Mammary microvascular endothelial cell (primary cell): ENCODE measurements at places on chromosomes 12 and 14. TPM values are rescaled to one million over a fixed set of nuclear protein-coding genes. Genes with fewer than 3 reads are reported as not detected.

Gene CHD8
- 34.9 and 38.7 TPM in 2 replicates for total RNA-seq

Gene FSCB
- total RNA-seq, result not detected in 2 replicates

Gene LBHD2
- total RNA-seq, result not detected in 2 replicates

Gene DDN
- total RNA-seq, result under 0.01 TPM in 1 of 2 replicates, not detected in the other

Gene CCDC196
- total RNA-seq, result not detected in 2 replicates

Gene TMEM52B
- total RNA-seq, result not detected in 2 replicates

Gene CD4
- total RNA-seq, result not detected in 2 replicates

Gene TAS2R13
- 0.07 and 0.10 TPM in 2 replicates for total RNA-seq

Gene GALNT6
- total RNA-seq, result 64.8 and 94.2 TPM in 2 replicates

Gene ZNF26
- 3.0 and 3.9 TPM in 2 replicates for total RNA-seq

Gene MIP
- not detected in 2 replicates for total RNA-seq

Gene MYF5
- not detected in 2 replicates for total RNA-seq

Gene KRT71
- total RNA-seq, result under 0.01 TPM in 1 of 2 replicates, not detected in the other

Gene FAM186B
- total RNA-seq, result not detected in 2 replicates

Gene TAS2R19
- 0.39 and 0.53 TPM in 2 replicates for total RNA-seq

Gene TEX52
- not detected in 2 replicates for total RNA-seq

Gene DEGS2
- 0.10 TPM in 1 of 2 replicates, not detected in the other for total RNA-seq

Gene SYCP3
- total RNA-seq, result not detected in 2 replicates

Gene ASCL1
- total RNA-seq, result not detected in 2 replicates

Gene ACOT6
- total RNA-seq, result not detected in 2 replicates

Gene GPX2
- not detected in 2 replicates for total RNA-seq

Gene PTPRR
- 2.7 and 4.0 TPM in 2 replicates for total RNA-seq

Gene LRTM2
- not detected in 2 replicates for total RNA-seq

Gene DUSP16
- total RNA-seq, result 9.4 and 11.1 TPM in 2 replicates

Gene LIN7A
- total RNA-seq, result 0.05 and 0.07 TPM in 2 replicates

Gene LTBR
- 124 and 135 TPM in 2 replicates for total RNA-seq

Gene GLIPR1L1
- total RNA-seq, result not detected in 2 replicates

Gene FBRSL1
- total RNA-seq, result 11.6 and 14.1 TPM in 2 replicates

Gene ANO2
- total RNA-seq, result 9.2 and 13.5 TPM in 2 replicates

Gene FLVCR2
- total RNA-seq, result 2.1 and 2.7 TPM in 2 replicates

Gene KRT83
- total RNA-seq, result not detected in 2 replicates

Gene PTPN6
- total RNA-seq, result 1.2 and 5.3 TPM in 2 replicates

Gene OASL
- 7.7 and 11.3 TPM in 2 replicates for total RNA-seq

Gene FRS2
- 9.9 and 13.9 TPM in 2 replicates for total RNA-seq

Gene KRT75
- not detected in 2 replicates for total RNA-seq

Gene OR6C65
- total RNA-seq, result not detected in 2 replicates

Gene RASAL1
- not detected in 2 replicates for total RNA-seq

Gene ADIPOR2
- 24.8 and 25.6 TPM in 2 replicates for total RNA-seq
